ENCODE measurements at places on chromosomes 12 and 14.

GRCh38 chr12:2895051-2895451 lies 4.4 kb downstream of the TULP3 start:
- peaks cover 13% of the 10 kb centered on the region for H3K4me1 ChIP-seq
- DNase-seq, result no peak
- H3K27me3 ChIP-seq, result no peaks in the 10 kb centered on the region
- no peak overlapping the region for H3K4me3 ChIP-seq
- H3K27ac ChIP-seq, result no peak overlapping the region

- H3K27me3 ChIP-seq, result no peaks in the 10 kb centered on the region
- no peak for DNase-seq
- H3K27ac ChIP-seq, result no peak overlapping the region
- no peaks in the 10 kb centered on the region for H3K36me3 ChIP-seq
- H3K4me3 ChIP-seq, result no peak overlapping the region
These were observed 10.1 kb upstream of the ALDH2 start for GRCh38 chr12:111756681-111757080.

GRCh38 chr12:107462428-107463332 lies 222.9 kb upstream of the PWP1 start:
- H3K27ac ChIP-seq, result no peak overlapping the region
- peaks cover 11% of the 10 kb centered on the region for H3K4me1 ChIP-seq
- no peaks in the 10 kb centered on the region for H3K36me3 ChIP-seq

- H3K36me3 ChIP-seq, result peaks cover 51% of the 10 kb centered on the region
- peaks cover 15% of the 10 kb centered on the region for H3K4me1 ChIP-seq
- no peaks in the 10 kb centered on the region for H3K27me3 ChIP-seq
- no peak overlapping the region for H3K27ac ChIP-seq
- no peak overlapping the region for H3K4me3 ChIP-seq
These were observed 12.6 kb downstream of the BIN2 start for GRCh38 chr12:51311389-51311788.

GRCh38 chr12:75526655-75527511 lies 15.5 kb upstream of the KRR1 start:
- H3K36me3 ChIP-seq, result no peaks in the 10 kb centered on the region
- no peak overlapping the region for H3K4me3 ChIP-seq
- peaks cover 42% of the 10 kb centered on the region for H3K27me3 ChIP-seq
- no peak for DNase-seq
- peaks cover 12% of the 10 kb centered on the region for H3K4me1 ChIP-seq

DNA sequence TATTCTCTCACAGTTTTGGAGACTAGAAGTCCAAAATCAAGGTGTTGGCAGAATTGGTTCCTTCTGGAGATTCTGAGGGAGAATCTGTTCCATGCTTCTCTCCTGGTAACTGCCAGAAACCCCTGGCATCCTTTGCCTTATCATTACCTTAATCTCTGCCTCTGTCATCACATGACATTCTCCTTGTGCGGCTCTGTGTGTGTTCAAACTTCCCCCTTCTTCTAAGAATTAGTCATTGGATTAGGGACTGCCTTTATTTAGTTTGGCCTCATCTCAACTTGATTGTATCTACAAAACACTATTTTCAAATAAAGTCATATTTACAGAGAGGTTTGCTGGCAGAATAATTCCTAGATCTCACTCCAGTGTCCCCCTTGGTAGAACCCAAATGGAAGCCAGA lies 68.9 kb downstream of the ZNF641 start:
- peaks cover 6% of the 10 kb centered on the region for H3K4me1 ChIP-seq
- no peaks in the 10 kb centered on the region for H3K36me3 ChIP-seq
- no peak for DNase-seq
- H3K27me3 ChIP-seq, result peaks cover 6% of the 10 kb centered on the region
- H3K27ac ChIP-seq, result no peak overlapping the region

DNA sequence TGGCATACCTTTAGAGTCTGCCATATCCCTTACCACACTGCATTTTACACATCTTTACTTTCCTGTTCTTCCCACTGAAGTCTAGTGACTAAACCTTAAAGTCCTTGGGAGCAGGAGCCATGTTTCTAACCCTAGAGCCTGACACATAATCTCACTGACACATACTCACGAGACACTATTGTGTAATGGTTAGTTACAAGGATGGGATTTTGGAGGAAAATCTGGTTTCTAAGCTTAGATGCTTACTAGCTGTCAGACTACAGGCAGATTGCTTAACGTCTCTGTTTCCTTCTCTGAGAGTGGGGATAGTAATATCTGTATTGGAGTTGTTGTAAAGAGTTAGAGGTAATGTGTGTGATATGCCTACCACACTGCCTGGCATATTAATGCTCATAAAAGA lies 6.2 kb upstream of the DYRK4 start:
- H3K4me3 ChIP-seq, result no peak overlapping the region
- peaks cover 2% of the 10 kb centered on the region for H3K4me1 ChIP-seq
- H3K36me3 ChIP-seq, result peaks cover 29% of the 10 kb centered on the region
- no peak overlapping the region for H3K27ac ChIP-seq

- no peak for DNase-seq
- H3K27ac ChIP-seq, result no peak overlapping the region
- H3K4me3 ChIP-seq, result no peak overlapping the region
- H3K4me1 ChIP-seq, result no peaks in the 10 kb centered on the region
- no peaks in the 10 kb centered on the region for H3K36me3 ChIP-seq
- no peaks in the 10 kb centered on the region for H3K27me3 ChIP-seq
These were observed 523.4 kb downstream of the FSCB start for GRCh38 chr14:43983721-43984120.

DNA sequence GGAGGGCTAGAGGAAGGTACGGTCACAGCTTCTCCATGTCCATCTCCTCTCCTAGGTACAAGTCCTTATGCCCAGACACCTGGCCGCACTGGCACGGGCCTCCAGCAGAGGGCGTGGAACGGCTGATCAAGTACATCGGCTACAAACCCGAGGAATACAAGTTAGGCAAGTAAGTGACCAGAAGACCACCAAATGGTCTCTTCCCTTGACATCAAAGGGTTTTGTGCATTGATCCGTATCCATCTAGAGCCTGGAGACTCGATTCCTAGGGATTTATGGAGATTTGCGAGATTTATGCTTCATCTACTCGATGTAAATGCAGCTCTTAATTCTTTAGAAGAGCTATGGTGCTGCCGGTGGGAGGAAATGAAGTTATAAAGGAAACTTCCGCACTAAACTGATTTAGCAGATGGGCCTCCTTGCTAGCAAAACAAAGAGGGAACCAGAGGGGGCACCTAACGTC lies 44.2 kb downstream of the KCTD10 start:
- no peak overlapping the region for H3K27ac ChIP-seq
- peaks cover 8% of the 10 kb centered on the region for H3K4me1 ChIP-seq
- no peak overlapping the region for H3K4me3 ChIP-seq
- H3K36me3 ChIP-seq, result no peaks in the 10 kb centered on the region

DNA sequence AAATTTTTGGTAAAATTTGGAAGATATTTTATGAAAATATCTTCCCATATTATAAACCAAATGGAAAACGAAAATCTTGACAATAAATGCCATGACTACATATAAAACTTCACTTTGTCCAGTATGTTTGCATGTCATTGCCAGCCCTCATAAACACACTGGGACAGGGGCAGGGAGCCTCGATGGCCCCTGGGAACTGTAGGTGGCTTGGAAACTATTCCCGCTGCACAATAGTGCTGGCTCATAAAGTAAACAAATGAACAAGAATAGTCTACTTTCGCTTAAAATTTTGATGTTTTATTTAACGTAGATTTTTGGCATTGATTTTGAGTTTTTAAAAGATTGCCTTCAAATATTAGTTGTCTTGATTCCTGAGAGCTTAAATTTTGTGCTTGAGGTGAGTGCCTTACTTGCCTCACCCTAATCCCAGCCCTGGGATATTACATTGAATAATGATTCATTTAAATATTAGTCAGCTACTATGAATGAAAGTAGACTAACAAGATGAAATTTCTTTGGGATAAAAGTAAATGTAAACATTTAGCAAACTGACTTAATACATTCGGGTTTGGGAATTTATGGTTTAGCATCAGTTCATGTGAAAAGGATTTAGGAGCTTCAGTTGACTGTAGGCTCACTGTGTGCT lies 74.0 kb upstream of the PKP2 start:
- no peak overlapping the region for H3K27ac ChIP-seq
- no peaks in the 10 kb centered on the region for H3K4me1 ChIP-seq
- H3K27me3 ChIP-seq, result no peaks in the 10 kb centered on the region

DNA sequence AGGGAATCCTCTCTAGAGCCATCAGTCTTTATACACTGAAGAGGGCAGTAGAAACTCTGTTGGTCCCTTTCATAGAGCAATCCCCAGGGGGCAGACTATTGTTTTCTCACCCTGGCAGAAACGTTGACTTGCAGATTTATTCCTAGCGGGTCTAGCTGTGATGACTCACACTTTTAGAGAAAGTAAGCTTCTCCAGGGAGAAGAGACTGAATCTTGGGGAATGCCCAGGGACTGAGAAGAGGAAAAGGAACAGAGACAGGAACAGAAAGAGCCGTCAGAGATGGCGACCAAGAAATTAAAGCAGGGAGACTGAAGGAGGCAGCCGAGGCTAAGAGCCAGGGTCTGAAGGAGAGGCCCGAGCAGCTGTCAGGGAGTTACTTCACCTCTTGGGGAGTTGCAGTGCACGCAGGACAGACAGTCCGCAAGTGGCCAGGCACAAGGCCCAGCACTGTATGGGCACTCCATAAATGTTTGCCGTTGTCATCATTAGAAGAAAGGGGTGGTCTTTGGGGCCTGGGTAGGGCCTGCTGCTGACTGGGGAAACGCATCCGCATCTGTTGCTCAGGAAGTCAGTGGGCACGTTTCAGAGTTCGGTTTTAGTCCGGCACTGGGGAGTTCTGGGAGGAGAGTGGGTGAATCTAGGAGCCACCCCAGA lies 13.0 kb downstream of the PLEKHG6 start:
- peaks cover 19% of the 10 kb centered on the region for H3K4me1 ChIP-seq
- peak overlapping the region; percentile 45 for H3K4me3 ChIP-seq
- DNase-seq, result no peak
- peak overlapping the region; percentile 60 for H3K27ac ChIP-seq
- peaks cover 8% of the 10 kb centered on the region for H3K27me3 ChIP-seq
- H3K36me3 ChIP-seq, result peaks cover 4% of the 10 kb centered on the region

GRCh38 chr12:96297504-96297903 lies 102.7 kb downstream of the CDK17 start:
- peaks cover 51% of the 10 kb centered on the region for H3K36me3 ChIP-seq
- no peak overlapping the region for H3K4me3 ChIP-seq
- H3K27ac ChIP-seq, result no peak overlapping the region
- H3K27me3 ChIP-seq, result no peaks in the 10 kb centered on the region
- DNase-seq, result no peak
- H3K4me1 ChIP-seq, result peaks cover 15% of the 10 kb centered on the region

DNA sequence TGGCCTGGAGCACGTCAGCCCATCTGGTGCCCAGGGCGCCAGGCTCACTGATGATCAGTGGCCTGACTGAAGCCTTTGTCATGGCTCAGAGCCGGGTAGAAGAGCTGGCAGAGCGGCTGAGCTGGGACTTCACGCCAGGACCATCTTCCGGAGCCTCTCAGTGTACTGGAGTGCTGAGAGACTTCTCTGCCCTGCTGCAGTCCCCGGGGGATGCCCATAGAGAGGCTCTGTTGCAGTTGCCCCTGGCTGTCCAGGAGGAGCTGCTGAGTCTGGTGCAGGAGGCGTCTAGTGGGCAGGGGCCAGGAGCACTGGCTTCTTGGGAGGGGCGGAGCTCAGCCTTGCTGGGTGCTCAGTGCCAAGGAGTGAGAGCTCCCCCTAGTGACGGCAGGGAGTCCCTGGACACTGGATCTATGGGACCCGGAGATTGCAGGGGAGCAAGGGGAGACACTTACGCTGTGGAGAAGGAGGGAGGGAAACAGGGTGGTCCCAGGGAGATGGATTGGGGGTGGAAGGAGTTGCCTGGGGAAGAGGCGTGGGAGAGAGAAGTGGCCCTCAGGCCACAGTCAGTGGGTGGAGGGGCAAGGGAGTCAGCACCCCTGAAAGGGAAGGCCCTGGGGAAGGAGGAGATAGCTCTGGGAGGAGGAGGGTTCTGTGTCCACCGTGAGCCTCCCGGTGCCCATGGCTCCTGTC lies 2.0 kb downstream of the KHNYN start:
- peaks cover 30% of the 10 kb centered on the region for H3K4me1 ChIP-seq
- H3K27ac ChIP-seq, result peak overlapping the region; percentile 91
- DNase-seq, result peak; percentile 83
- peak overlapping the region; percentile 84 for H3K4me3 ChIP-seq
- H3K27me3 ChIP-seq, result no peaks in the 10 kb centered on the region

- H3K4me3 ChIP-seq, result no peak overlapping the region
- no peak overlapping the region for H3K27ac ChIP-seq
- H3K36me3 ChIP-seq, result no peaks in the 10 kb centered on the region
- H3K4me1 ChIP-seq, result peaks cover 2% of the 10 kb centered on the region
- H3K27me3 ChIP-seq, result no peaks in the 10 kb centered on the region
- no peak for DNase-seq
These were observed 10.7 kb downstream of the SCARB1 start for GRCh38 chr12:124852911-124853427.

- H3K27ac ChIP-seq, result no peak overlapping the region
- no peaks in the 10 kb centered on the region for H3K27me3 ChIP-seq
- DNase-seq, result no peak
- H3K4me1 ChIP-seq, result no peaks in the 10 kb centered on the region
- H3K4me3 ChIP-seq, result no peak overlapping the region
- H3K36me3 ChIP-seq, result no peaks in the 10 kb centered on the region
These were observed 102.0 kb downstream of the SLC6A15 start for GRCh38 chr12:84810611-84811010.

GRCh38 chr14:25111061-25111601 lies 61.2 kb upstream of the STXBP6 start:
- no peak overlapping the region for H3K27ac ChIP-seq
- H3K27me3 ChIP-seq, result no peaks in the 10 kb centered on the region
- no peaks in the 10 kb centered on the region for H3K4me1 ChIP-seq
- no peak for DNase-seq
- H3K4me3 ChIP-seq, result no peak overlapping the region

GRCh38 chr12:131867891-131868675 lies 26.3 kb upstream of the ULK1 start:
- H3K4me3 ChIP-seq, result no peak overlapping the region
- no peak for DNase-seq
- H3K27me3 ChIP-seq, result no peaks in the 10 kb centered on the region
- no peak overlapping the region for H3K27ac ChIP-seq
- H3K4me1 ChIP-seq, result no peaks in the 10 kb centered on the region

DNA sequence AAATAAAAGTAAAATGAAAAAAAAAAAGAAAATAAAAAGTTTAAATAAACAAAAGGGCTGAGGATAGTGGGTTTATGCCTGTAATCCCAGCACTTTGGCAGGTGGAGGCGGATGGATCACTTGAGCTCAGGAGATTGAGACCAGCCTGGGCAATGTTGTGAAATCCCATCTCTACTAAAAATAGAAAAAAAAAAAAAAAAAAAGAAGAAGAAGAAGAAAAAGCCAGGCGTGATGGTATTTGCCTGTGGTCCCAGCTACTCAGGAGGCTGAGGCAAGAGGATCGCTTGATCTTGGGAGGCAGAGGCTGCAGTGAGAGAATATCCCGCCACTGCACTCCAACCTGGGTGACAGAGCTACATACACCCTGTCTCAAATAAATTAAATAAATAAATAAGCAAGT lies 3.9 kb downstream of the TAOK3 start:
- H3K36me3 ChIP-seq, result peaks cover 6% of the 10 kb centered on the region
- peaks cover 21% of the 10 kb centered on the region for H3K4me1 ChIP-seq
- no peak for DNase-seq

DNA sequence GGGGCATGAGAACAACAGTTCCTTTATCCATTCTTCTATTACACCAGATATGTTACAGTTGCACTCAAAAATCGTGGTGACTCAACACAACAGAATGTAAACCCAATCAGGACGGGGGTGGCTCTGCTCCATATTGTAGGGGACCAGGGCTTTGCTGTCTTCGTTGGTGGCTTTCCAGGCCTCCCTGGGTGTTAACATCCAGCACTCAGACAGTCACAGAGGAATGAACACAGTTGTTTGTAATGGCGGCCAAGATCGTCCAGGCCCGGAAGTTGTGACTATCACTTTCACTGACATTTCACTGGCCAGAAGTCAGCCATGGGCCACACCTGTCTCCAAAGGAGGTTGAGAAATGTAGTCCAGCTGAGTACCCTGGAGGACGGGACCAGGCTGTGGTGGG lies 204.1 kb downstream of the CACNA1C start:
- no peak overlapping the region for H3K4me3 ChIP-seq
- H3K4me1 ChIP-seq, result peaks cover 4% of the 10 kb centered on the region
- no peak overlapping the region for H3K27ac ChIP-seq
- no peaks in the 10 kb centered on the region for H3K36me3 ChIP-seq

Measured in activated T-helper 2 cell treated with anti-CD3 and anti-CD28 coated beads, Interferon-gamma antibody, Interleukin-2, Interleukin-4, amounts not matched to agents 10 μg/mL and 5 μg/mL and 100 μg/mL, durations not matched to agents 14 hours and 24 hours and 36 hours (primary cell).